ENCODE measurements at places on chromosomes 2 and 18. TPM values are rescaled to one million over a fixed set of nuclear protein-coding genes. Genes with fewer than 3 reads are reported as not detected.

DNA sequence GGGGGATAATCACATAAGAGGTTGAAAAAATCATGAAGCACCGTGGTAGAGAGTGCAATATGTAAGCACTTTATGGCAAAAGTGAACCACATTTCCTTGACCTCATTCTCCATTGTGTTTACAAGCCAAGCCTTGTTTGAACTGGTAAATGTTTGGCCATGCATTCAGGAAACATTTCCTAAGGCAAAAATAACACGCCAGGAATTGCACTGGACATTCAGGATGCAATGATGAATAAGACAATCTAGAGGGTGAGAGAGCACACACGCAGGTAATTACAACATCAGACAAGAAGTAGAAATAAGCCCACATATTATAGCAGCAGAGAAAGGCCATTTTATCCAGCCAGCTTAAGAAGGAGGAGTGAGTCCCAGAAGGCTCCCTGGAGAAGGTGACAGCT is 218.0 kb upstream of the OSR1 start:
- H3K27me3 ChIP-seq, result peaks cover 13% of the 10 kb centered on the region
- DNase-seq, result no peak
- H3K27ac ChIP-seq, result no peak overlapping the region
- no peak overlapping the region for H3K4me3 ChIP-seq

DNA sequence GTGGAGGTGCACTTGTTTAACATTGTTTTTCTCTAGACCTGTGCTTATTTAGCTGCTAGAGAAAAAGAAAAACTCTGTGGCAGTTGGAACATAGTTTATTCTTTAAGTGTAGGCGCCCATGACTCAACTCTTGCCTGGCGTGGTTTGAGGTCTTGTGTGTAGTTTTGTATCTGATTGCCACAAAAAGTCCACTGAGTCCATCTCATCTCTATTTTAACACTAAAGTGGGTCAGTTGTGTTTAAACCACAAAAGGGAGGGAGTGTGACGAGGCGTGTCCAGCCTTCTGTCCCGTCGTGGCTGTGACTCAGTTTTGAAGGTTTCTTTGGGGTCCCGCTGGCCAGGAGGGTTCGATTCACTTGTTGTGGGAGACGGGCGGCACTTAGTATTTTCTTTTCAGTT is 15.3 kb upstream of the UGT1A9 start:
- no peaks in the 10 kb centered on the region for H3K36me3 ChIP-seq
- H3K4me3 ChIP-seq, result no peak overlapping the region
- no peaks in the 10 kb centered on the region for H3K4me1 ChIP-seq
- no peak for DNase-seq

DNA sequence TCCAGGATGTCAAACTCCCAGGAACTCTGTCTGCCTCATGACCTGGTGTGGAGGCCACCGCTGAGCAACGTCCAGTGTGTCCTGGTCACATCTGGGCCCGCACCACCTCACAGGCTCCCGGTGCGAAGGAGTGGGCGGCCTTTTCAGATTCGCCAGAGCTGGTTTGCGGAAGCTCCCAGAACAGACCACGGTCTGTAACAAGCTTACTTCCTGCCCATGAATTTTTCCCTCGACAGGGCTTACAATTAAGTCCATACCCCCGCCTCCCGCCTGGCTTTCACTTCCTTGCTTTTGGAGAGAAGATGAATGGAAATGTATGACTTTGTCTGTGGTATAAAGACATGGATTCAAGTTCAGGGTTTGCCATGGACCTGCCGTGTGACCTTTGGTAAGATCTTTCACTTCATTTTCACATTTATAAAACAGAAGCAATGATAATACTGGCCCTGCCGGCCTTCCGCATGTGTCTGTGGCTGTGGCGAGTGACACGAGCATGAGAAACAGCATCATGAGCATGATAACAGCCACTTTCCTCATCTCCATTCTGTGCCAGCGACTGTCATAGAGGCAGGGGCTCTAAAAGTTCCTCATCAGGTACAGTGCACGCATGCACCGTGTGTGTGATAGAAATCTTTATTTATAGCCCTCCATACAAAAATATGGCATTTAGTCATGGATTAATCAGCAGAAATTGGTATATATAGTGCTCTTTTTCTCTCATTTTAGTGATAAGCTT is 31.0 kb upstream of the KCNF1 start:
- H3K27ac ChIP-seq, result no peak overlapping the region
- no peak overlapping the region for H3K4me3 ChIP-seq
- H3K27me3 ChIP-seq, result peaks cover 7% of the 10 kb centered on the region
- no peak for DNase-seq
- no peaks in the 10 kb centered on the region for H3K36me3 ChIP-seq
- H3K4me1 ChIP-seq, result peaks cover 15% of the 10 kb centered on the region

- H3K36me3 ChIP-seq, result no peaks in the 10 kb centered on the region
- DNase-seq, result no peak
- no peak overlapping the region for H3K27ac ChIP-seq
- no peak overlapping the region for H3K4me3 ChIP-seq
- H3K4me1 ChIP-seq, result peaks cover 21% of the 10 kb centered on the region
Observed at GRCh38 chr2:38262069-38262871, 114.8 kb downstream of the ATL2 start.

GRCh38 chr2:238581126-238581525 is 154.4 kb downstream of the ASB1 start:
- no peaks in the 10 kb centered on the region for H3K4me1 ChIP-seq
- no peak for DNase-seq
- peaks cover 11% of the 10 kb centered on the region for H3K27me3 ChIP-seq
- H3K36me3 ChIP-seq, result no peaks in the 10 kb centered on the region
- H3K27ac ChIP-seq, result no peak overlapping the region

DNA sequence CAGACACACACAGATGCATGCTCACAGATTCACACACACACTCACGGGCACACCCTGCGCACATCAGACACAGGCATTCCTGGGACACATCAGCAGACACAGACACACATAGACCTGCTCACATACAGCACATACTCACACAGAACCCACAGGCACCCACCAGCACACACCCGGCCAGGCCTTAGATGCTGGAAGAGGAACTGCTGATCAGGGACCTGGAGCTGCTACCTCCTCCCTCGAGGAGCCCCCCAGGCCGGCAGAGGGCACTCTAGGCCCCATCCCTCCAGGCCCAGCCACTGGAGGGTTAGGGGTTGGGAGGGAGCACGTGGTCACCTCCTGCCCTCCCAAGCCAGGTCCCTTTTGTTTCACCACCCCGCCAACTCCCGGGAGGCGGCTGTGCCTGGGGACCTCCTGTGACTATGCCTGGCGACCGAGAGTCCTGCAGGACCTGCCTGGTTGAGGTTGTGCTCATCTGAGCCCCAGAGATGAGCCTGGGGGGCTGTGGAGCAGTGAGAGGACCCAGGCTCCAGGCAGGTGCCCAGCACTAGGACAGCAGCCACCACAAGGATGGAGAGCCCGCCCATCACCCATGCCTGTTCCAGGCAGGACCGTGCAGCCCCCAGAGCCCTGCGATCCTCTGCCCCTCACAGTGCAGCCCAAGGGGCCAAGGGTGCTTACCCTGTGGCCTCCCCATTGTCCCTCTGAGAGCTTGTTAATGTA is 21.0 kb upstream of the PTMA start:
- peaks cover 11% of the 10 kb centered on the region for H3K4me1 ChIP-seq
- no peak overlapping the region for H3K4me3 ChIP-seq
- H3K27me3 ChIP-seq, result no peaks in the 10 kb centered on the region
- no peak for DNase-seq
- no peaks in the 10 kb centered on the region for H3K36me3 ChIP-seq

DNA sequence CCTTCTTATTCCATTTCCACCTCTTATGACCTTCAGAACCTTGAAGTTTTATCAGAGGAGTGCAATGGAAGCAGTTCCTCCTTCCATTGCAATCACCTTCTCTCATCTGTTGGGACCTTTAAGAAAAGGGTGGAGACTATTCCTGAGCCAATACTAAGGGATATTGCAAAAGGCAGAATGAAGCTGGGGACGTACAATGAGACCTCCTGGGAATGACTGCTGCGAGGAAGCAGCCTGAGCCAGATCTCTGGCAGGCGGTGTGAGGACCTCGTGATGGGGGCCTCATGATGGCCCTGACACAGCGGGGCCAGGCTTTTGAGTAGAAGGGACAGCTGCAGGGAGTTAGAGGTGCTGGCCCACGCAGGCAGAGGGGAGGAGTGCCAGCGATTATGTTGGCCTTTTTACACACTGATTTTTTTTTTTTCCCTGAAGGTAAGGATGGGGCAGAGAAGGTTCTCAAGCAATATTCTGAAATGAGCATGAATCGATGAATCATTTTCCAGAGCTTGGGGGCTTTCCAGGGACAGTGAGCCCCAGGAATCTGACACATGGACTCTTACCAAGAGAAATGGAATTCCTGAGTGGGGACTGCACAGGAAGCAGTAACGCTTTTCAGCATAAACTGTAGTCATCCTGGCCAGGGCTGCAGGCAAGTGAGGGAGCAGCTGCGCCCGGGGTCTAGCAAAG is 40.0 kb upstream of the LAPTM4A start:
- peak overlapping the region; percentile 90 for H3K27ac ChIP-seq
- no peak for DNase-seq
- H3K4me3 ChIP-seq, result no peak overlapping the region
- peaks cover 23% of the 10 kb centered on the region for H3K4me1 ChIP-seq
- no peaks in the 10 kb centered on the region for H3K27me3 ChIP-seq
- no peaks in the 10 kb centered on the region for H3K36me3 ChIP-seq

CPO gene
- total RNA-seq, result not detected
